Right cardiac atrium (tissue), 5 donors: ENCODE measurements at places on chromosomes 12 and 14.

GRCh38 chr12:113333877-113334785, 778 bp downstream of the SLC8B1 start:
- DNase-seq, result no peak

DNA sequence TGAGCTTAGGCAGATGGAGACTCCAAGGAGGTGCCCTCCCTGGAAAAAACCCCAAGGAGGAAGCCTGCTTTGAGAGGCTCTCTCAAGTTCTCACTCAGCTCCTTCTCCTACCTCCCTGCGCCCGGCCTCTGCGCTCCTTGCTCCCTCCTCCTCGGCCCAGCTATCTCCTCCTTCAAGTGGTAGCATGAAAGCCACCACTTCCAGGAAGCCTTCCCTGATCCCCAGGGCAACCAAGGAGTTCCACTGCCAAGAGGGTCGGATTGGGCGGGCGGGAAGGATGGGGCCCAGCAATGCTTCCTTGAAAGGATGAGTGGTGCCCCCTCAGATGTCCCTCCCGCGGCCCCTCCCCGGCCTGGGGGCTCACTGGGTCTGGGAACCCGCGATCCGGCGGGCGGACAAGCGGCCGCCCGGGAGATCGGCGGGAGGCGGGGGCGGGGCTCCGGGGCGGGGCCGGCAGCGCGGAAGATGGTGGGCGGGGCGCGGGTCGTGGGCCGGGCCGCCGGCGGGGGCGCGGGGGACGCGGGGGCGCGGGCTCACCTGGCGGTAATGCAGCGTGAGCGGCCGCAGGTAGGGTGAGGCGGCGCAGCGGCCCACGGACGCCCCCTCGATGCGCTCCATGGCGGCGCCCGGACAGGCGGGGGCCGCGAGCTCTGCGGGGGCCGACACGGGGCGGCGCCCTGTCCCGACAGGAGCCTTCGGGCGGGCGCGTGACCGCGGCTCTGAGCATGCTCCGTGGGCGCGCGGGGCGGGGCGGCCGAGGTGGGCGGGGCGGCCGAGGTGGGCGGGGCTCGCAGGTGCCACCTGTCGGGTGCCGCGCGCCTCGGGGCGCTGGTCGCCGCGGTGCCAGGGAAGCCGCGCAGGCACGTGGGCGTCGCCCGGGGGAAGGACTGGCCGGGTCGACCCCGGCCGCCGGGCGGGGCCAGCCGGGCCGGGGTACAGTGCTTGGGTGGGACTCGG, at the start of gene NUDT14:
TSS of gene NUDT14 (minus strand) at position 721 of the 957 bp plus-strand sequence. CDS start at position 618, 103 bp downstream.
- peak; percentile 88 for DNase-seq

GRCh38 chr12:46259071-46259470, 9.8 kb downstream of the SLC38A1 start:
- DNase-seq, result no peak

DNA sequence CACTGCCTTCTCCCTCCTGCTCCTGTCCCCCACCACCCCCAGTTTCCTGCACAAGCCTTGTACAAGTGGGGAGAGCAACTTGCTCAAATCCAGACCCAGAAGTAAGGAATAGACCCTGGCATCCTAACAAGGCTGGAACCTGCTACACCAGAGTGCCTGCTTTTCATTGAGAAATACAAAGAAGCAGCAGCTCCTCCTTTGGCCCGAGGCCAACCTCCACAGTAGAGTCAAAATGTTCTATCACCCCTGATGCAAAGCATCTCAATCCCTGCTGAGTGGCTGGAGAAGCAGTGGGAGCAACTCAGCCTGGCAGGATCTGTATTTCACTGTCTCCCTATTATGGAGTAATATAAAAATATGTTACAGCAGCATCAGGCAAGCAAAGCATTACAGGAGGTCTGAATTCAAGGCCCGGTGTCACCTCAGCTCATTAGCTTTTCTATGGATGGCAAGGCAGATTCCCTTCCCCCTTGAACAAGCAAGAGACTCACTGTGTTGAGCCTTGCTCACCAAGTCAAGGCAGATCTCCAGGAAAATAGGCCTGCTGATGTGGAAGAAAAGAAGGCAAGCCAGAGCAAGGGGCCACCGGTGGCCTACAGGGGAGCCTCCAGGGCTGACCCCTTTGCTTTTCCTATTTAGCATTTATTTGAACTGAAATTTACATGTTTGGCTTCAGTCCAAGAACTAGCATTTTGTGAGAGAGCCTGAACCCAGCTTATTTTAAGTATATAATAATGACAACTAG, 186.3 kb upstream of the EGLN3 start:
- DNase-seq, result no peak

DNA sequence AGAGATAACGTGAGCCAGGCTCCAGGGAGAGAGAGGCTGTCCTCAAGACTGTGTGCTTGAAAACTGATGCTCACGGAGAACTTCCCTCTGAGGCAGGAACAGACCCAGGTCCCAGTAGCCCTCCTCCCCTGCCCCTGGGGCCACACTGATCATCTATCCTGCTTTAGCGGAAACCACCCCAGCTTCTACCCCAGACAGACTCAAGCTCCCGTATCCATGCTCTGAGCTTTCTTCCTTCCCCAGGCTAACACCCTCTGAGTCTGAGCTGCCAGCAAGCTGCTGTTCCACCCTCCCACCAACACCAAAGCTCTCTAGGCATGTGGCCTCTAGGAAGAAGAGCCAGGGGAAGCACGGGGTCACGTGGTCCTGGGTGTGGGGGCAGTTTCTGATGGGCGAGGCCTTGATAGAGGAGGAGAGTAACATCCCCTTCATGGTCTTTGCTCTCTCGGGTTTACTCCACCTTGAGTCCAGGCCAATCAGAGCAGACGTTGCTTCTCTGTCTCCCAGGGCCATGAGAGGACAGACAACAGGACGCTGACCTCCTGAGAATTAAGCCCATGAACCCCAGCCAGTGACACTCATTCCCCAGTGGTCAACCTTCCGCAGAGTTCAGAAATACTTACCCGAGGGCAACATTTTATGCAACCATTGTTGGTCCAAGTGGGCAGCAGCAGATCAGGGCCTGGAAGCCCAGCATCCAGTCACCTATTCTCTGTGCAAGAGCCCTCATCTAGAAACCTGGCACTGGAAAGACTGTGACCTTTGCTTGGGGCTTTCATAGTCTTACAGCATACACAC, 1.4 kb downstream of the PCK2 start:
- peak; percentile 65 for DNase-seq

DNA sequence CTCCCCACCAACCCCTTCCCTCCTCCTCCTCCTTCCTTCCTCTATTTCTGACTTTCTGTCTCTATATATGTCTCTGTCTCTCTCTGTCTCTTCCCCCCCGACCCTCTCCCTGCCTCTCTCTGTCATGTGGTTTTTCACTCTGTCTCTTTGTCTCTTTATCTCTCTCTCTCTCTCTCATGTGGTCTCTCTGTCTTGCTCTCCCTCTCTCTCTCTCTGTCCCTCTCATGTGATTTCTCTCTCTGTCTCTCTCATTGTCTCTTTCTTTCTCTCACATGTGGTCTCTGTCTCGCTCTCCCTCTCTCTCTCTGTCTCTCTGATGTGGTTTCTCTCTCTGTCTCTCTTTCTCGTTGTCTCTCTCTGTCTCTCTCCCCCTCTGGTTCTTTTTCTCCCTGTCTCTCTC, 59.3 kb downstream of the PHETA1 start:
- DNase-seq, result no peak

- no peak for DNase-seq
Measured at GRCh38 chr14:33254861-33255395, 316.2 kb downstream of the NPAS3 start.
